ENCODE measurements at places on chromosomes 6 and 20.

- no peak for DNase-seq
Observed at GRCh38 chr6:5838656-5839396, 167.9 kb downstream of the NRN1 start.

DNA sequence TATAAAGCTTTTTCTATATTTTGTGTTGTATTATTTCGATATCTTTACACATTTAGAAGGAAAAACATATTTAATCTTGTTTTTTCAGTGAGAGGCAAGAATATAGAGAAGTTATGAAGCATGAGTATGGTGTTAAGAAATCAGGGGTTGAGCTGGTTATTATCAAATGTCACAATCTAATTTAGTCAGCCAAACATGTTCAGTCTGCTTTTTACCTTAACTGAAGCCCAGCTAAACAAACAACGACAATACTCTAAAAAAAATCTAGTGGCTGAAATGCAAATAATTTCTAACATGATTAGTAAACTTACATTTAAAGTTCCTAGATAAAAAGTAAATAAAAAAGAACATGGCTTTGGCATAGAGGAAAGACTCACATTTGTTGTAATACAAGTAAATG lies 433.8 kb upstream of the NRSN1 start:
- DNase-seq: no peak

- DNase-seq: no peak
Observed at GRCh38 chr6:56005426-56005825, 130.0 kb upstream of the BMP5 start.

DNA sequence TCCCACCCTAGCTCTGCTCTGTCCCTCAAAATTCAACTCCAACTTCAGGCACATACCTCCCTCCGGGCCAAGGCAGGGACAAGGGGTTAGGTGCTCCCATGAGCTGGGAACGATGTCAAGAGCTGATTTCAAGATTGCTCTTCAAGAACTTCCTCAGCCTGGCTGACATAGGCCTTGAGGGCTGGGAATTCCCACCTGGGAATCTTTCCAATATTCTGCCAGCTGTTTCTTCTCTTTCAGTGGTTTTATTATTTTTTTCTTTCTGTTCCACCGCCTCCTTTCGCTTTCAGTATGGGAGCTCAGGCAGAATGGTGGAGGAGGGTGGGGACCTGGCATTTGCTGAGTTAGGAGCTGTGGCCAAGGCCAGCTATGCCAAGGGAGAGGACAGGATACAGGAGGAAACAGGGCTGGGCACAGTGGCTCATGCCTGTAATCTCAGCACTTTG lies 33.7 kb downstream of the SRSF3 start:
- no peak for DNase-seq

DNA sequence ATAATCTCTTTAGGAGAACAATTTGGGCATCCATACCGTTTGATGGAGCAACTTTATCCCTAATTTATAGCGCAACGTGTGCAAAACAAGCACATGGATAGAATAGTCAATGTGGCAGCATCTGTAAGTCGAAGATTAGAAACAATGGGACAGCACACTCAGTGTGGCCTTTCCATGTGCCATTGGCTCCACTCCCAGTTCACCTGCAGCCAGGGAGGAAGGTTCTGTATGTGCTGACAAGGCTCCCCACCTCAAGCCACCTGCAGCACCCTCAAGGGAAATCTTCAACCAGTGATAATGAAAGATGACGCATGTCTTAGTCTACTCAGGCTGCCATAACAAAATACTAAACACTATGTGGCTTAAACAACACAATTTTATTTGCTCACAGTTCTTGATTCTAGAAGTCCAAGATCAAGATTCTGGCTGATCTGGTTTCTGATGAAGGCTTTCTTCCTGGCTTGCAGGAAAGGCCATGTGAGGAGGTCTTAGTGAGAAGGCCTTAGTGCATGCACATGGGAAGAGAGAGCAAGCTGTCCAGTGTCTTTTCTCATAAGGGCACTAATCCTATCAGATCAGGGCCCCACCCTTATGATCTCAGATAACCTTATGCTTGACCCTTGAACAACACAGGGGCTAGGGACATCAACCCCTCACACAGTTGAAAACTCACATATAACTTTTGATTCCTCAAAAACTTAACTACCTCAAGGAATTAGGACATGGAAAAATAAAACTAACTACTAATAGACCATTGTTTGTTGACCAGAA lies 34.9 kb upstream of the SHLD1 start:
- DNase-seq: no peak

GRCh38 chr20:32387252-32387651 lies 29.1 kb downstream of the ASXL1 start:
- DNase-seq: no peak

DNA sequence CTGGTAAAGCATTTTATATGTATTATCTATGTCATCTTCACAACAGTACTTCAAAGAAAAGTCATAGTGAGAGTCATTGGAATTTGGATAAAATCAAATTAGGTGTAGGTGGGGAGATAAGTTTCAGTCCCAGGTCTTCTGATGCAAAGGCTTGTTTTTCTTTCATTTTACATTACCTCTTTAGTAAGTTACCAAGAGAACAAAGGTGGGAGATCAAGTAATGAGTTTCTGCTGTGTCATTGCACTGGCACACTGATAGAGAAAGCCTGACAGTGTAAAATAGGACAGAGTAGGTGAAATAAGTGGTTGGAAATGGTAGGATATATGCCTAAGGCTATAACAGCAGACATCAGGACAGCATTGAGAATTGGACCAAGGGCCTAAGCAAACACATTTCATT lies 250.4 kb downstream of the NKAIN2 start:
- DNase-seq: no peak

- DNase-seq: no peak
Observed at GRCh38 chr20:25320035-25320800, 70.4 kb downstream of the ABHD12 start.

DNA sequence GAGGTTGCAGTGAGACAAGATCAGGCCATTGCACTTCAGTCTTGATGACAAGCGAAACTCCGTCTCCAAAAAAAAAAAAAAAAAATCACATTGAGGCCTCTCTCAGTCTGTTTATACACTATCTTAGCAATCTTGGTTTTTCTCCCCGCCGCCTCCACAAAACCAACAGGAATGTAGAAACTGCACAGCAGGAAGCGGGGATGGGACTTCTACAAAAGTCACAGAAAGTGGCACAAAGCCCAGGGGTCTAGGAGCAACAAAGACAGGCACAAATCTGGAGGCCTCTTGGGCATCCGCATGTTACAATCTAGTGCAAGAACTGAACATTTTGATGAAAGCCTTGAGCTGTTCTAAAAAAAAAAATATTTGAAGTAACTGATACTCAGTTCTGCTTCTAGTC lies 48.6 kb downstream of the KDM1B start:
- DNase-seq: no peak

- peak; percentile 50 for DNase-seq
Observed at GRCh38 chr6:117449549-117450439, 24.1 kb upstream of the ROS1 start.

DNA sequence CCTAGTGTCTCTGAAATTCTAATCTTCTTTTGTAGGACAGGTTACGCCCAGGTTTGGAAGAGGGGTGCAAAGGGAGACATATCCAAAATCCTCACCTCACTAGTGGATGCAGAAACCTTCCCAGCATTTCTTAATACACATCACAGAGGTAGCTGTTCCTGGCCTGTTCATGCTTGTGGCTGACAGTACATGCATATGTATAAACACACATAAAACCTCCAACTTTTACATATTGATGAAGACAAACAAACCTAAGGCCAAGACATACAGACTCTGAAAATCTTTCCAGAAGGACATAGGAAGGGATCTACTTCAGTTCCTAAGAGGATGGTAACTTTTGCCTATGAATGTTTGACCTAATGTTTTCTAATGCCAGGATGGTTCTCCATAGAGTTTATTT lies 872.1 kb upstream of the FLRT3 start:
- no peak for DNase-seq

- DNase-seq: no peak
Observed at GRCh38 chr6:7916959-7917358, 6.4 kb upstream of the TXNDC5 start.

DNA sequence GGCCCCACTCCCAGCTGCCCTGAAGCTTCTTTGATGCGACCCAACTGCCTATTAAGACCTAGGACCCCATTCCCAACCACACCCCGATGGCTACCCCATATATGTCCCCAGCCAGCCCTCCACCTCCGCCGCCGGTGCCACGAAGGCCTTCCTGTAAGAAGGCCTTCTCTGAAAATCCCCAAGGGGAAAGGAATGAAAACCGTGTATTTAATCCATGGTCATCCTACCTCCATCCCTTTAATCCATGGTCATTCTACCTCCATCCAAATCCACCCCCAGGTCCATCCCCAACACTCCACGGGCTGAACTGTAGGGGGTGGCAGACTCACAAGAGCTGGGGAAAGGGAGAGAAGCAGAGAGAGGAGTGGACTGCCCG lies 545 bp upstream of the VSX1 start:
- no peak for DNase-seq

DNA sequence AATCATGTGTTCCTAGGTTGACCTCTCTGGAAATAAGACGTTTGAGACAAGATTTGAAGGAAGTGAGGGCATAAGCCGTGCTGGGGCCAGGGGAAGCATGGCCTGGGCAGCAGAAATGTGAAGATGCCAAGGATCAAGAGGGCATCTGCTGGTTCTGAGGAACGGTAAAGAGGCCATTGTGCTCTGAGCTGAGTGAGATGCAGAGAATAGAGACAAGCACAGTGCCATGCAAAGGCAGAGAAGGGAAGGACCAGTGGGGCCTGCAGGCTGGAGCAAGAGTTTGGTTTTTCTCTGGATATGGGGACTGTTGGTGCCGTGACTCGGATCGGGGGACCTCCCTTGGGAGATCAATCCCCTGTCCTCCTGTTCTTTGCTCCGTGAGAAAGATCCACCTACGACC lies 50.8 kb downstream of the SMPDL3A start:
- DNase-seq: no peak

GRCh38 chr6:109373762-109374161 lies 8.5 kb downstream of the CD164 start:
- DNase-seq: no peak

DNA sequence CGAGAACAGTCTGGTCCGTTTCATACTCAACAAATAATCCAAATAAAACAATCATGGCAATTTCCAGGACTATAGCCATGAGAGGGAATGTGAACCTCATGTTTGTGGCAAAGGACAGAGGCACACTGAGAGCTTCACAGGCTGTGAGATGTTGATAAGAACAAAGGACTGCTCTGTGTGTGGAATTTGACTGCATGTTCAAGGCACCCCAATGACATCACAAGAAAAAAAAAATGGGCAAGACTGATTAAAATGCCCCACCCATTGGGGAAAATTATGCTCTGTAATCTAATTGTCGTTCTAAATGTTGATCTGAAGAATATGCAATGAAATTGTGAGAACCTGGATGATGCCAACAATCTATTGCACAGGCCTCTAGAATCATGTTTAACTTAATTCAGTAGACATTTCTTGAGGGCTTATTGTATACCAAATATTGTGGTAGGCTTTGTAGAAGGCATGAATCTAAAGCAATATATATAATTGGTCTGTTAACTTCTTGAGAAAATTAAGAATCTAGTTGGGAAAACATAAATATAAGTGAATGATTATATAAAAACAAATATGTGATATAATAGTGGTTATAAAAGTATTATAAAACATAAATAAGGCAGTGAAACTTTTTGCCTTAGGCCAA lies at the start of gene RHAG:
TSS of gene RHAG (minus strand) at position 127 of the 637 bp plus-strand sequence. CDS start at position 100, 27 bp downstream.
- no peak for DNase-seq

DNA sequence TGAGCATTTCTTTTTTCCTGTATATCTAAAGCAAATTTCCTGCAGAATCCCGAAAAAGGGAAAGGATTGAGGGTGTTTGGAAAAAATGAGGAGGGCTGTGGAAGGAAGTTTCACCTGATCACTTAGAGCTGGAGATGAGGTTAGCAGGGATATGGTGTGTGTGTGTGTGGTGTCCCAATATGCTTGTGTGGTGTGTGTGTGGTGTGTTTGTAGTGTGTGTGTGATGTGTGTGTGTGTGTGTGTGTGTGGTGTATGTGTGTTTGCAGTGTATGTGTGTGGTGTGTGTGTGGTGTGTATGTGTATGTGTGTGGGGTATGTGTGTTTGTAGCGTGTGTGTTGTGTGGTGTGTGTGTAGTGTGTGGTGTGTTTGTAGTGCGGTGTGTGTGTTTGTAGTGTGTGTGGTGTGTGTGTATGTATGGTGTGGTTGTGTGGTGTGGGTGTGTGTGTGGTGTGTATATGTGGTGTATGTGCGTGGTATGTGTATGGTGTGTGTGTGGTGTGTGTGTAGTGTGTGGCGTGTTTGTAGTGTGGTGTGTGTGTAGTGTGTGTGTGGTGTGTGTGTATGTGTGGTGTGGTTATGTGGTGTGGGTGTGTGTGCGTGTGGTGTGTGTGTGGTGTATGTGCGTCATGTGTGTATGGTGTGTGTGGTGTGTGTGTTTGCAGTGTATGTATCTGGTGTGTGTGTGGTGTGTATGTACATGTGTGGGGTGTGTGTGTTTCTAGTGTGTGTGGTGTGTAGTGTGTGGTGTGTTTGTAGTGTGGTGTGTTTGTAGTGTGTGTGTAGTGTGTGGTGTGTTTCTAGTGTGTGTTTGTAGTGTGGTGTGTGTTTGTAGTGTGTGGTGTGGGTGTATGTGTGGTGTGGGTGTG lies 67.6 kb downstream of the GCNT2 start:
- no peak for DNase-seq

DNA sequence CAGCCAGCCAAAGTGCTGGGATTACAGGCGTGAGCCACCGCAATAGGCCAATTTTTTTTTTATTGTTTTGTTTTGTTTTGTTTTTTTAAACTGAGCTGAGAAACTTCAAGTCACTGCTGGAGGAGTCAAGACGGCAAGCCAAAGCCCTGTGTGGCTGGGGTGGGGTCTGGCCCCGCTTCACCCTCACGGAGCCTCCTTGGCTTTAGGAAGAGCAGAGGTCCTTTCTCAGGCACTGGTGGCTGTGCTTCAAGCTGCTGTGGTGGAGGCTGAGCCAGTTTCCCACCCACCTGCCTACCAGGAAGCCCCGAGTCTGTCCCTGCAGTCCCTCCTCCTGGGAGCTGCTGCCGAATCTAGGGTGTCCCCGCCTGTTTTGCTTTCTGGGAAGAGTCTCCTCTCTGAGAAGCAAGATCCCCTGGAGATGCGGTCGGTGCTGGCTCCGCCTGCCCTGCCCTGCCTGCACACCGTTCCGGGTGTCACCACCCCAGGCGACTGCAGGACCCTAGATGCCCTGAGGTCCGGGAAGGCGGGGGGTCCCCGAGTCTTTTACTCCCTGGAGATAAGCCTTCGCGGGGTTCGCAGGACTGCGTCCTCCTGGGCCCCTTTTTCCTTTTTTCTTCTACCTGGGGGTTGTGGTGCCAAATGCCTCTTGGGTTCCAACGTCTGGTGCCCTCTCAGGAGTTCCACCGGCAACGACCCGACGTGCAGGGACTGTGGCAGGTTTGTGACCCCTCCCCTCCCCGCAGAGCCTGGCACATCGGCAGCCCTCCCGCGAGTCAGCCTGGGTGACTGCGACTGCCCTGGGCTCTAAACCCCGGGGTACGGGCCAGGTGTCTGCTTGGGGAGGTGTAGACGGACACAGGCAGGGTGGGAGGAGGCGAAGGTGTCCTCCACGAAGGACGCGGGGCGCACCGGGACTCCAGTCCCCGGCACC lies 100.7 kb downstream of the TAF4 start:
- DNase-seq: no peak

All from CD4-positive, alpha-beta T cell (primary cell).